MCF 10A (cell line): ENCODE measurements at places on chromosomes 7 and 10.
A peak's percentile ranks its signal among the peaks of the same experiment; 100 is the strongest.

- no peak for DNase-seq
Observed at GRCh38 chr10:10213237-10213636, 804.4 kb upstream of the CELF2 start.

DNA sequence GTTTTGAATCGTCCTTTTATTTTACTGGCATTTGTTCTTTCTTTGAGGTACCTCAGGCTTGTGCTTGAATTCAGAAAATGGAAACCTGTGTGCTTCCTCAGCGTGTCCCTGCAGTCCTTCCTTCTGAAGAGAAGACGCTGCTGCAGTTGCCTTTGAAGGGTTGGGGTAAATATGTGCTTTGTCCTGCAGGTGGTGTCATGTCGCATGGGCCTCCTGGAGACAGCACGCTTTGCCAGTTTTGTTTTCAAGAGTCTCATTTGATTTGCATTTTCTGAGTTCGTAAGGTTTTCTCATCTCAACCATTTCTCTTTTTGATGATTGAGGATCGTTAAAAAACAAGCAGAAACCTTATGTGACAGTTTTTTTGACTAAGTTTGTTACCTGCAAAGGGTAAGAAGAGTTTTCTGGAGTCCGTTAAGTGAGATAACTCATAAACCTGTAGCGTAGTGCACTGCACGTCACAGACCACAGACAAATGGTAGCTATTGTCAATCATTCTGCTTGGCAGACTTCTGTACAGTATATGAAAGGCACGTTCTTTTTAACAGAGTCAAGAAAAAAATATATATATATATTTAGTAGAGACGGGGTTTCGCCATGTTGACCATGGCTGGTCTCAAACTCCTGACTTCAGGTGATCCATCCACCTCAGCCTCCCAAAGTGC lies 57.0 kb downstream of the CDC123 start:
- DNase-seq: no peak

DNA sequence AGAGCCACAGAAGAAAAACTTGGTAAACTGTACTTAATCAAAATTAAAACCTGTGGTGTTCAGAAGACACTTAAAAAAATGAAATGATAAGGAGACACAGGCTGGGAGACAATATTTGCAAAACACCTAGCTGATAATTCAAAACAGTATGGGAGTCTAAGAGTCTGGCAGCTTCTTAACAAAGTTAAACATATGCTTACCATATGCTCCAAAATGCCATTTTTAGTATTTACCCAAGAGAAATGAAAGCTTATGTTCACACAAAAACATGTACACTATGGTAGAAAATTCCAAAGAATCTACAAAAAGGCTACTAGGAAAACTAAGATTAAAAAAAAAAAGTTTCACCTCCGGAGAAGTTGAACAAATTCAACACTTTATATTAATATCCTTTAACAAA lies 48.6 kb downstream of the ITGB1 start:
- no peak for DNase-seq

- DNase-seq: no peak
Observed at GRCh38 chr7:138666385-138666784, 34.8 kb downstream of the SVOPL start.

GRCh38 chr10:17665747-17666146 lies 21.8 kb downstream of the STAM start:
- peak; percentile 82 for DNase-seq

DNA sequence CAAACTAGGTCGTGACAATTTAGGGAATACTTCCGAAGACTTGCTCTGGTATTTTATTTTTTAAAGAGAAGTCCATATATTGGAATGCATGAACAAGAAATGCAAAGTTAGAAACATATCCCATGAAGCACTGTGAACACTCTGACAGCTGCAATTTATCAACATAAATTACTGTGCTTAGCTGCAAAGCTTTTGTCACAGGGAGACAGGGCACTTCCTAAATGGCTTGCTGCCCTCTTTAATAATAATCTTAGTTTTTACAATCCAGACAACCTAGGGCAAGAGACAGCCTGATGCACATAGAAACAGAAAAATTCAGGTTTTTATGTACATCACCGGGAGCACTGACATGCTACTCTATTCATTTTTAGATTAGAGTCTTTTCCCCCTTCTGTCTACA lies 78.3 kb upstream of the NOBOX start:
- DNase-seq: no peak

DNA sequence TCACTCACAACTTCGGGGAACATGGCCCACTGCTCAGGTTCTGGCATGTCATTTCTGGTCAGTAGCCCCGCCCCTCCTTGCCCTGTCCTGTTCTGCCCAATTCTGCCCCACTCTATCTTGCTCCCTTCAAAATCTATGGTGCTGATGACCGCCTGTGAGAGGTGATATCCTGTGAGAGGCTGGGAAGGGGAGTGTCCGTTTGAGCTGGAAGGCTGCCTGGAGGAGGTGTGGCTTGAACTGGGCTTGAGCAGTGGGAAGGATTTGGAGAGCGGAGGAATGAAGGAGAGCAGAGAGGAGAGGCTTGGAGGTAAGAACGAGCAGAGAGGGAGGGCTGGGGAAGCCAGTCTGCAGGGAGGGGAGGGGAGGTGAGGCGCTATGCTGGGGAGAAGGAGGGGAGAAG lies 145.3 kb downstream of the RPS24 start:
- peak; percentile 65 for DNase-seq

DNA sequence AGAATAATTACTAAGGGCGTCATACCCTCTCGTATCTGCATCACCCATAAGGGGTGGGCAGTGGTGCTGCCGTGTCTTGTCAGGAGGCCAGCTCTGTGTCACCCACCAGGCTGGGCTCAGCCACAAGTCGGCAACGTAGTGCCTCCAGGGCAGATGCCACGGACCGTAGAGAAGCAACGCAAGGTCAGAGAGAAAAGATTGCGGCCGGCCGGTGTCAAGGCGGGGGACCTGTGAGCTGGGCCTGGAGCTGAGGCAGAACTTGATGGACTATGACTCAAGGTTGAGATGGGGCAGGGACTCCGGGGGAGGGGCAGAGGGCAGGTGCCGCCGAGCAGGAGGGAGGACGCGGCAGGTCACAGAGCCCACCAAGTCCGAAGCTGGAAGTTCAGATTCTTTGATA lies 29.5 kb downstream of the FOXK1 start:
- DNase-seq: no peak

DNA sequence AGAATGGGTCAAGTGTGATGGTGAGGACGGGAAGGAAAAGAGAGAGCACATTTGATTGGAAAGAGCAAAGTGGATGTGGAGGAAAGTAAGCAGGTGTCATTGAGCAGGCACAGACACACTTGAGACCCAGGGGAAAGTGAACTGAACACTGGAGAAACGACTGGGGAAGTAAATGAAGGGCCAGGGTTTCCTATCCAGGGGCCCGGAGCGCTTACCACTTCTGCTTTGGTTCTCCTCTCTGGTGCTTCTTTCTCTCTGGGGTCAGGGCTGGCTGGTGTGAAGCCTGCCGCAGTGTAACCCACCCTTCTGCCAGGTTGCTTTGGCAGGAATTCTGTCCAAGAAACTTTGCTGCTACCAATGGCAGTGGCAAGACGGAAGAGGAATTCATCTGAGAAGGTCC lies 219.3 kb downstream of the SKAP2 start:
- no peak for DNase-seq

GRCh38 chr10:43170491-43170890 lies 32.2 kb downstream of the CSGALNACT2 start:
- DNase-seq: no peak

DNA sequence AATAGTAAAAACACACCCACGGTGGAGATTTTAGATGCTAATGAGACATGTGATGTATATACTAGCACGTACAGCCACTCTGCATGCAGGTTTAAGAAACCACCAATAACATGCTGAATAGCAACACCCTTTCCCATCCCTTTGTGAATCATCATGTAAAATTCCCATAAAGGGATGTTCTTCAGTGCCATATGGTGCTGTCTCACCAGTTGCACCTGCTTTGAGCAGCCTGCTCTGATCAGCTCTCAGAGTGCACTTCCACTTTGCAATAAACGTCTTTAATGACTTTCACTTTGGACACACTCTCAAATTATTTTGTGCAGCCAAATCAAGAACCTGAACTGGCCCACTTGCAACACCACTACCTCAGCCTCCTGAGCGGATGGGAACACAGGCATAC lies 615.0 kb downstream of the ANKRD7 start:
- no peak for DNase-seq

- no peak for DNase-seq
Observed at GRCh38 chr7:30240106-30240800, 44.1 kb upstream of the ZNRF2 start.

- DNase-seq: peak; percentile 27
Observed at GRCh38 chr7:94580601-94581000, 71.0 kb downstream of the CASD1 start.

DNA sequence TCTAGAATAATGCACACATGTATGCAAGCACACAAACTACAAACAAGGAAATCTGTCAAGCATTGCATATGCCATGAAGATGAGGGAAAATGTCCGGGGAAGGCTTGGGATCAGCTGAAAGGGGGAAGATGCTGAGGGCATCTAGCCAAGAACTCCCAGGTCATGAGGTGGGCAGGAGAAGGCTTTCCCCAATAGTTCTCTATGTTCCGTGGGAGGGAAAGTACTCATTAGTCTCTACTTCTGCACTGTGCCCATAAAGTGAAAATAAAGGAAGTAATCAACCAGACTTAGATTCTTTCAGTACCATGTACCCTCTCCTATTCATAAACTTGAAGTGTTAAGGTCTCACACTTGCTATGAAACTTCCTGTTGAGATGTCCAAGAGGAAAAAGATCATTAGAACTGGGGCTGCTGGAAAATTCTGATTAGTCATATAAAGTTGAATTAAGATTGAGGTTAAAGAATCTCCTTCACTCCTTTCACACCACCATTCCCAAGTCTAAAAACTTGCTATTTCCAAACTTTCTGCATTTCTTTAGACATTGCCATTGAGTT lies 17.1 kb upstream of the LIPF start:
- DNase-seq: no peak

- no peak for DNase-seq
Observed at GRCh38 chr7:150737265-150738055, at the start of gene GIMAP5. GIMAP5 (plus strand) TSS chr7:150737418; CDS start chr7:150740885, 3,467 bp downstream.

GRCh38 chr7:10913457-10913856 lies 60.2 kb upstream of the PHF14 start:
- no peak for DNase-seq

GRCh38 chr10:70649526-70649925 lies 22.8 kb upstream of the ADAMTS14 start:
- peak; percentile 88 for DNase-seq

- no peak for DNase-seq
Observed at GRCh38 chr7:1361016-1361755, 98.1 kb downstream of the MICALL2 start.

GRCh38 chr10:97805949-97806348 lies 34.1 kb upstream of the SFRP5 start:
- no peak for DNase-seq

DNA sequence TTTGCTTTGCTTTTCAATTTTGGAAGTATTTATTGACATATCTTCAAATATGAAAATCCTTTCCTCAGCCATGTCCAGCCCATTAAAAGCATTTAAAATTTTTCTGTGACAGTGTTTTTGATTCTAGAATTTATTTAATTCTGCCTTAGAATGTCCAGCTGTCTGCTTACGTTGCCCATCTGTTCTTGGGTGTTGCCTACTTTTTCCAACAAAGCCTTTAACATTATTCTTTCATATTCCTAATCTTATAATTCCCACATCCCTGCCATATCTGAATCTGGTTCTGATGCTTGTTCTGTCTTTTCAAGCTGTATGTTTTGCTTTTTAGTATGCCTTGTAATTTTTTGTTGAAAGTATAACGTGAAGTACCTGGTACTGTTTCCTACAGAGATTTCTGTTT lies 204.7 kb upstream of the VSTM2A start:
- DNase-seq: no peak

DNA sequence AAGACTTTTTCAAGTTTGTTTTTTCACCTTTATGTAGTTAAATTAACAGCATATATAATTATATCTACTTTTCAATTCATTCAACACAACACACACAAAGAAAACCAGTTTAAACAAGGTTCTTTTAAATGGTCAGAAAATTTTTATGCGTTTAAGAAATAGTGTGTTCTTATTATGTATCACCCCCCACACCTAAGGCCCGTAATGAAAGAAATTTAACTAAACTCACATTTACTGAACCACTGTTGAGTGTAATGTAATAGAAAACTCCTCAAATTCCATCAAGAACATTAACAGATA lies 19.0 kb upstream of the ITGB8 start:
- DNase-seq: no peak
